Testis (tissue), 5 donors: ENCODE measurements at places on chromosomes 5 and 9. TPM values are rescaled to one million over a fixed set of nuclear protein-coding genes. Genes with fewer than 3 reads are reported as not detected.

GRCh38 chr5:159034083-159034824, 65.5 kb downstream of the EBF1 start:
- H3K4me3 ChIP-seq = no peak overlapping the region
- H3K27me3 ChIP-seq = no peaks in the 10 kb centered on the region
- H3K27ac ChIP-seq = peak overlapping the region; percentile 51
- H3K4me1 ChIP-seq = peaks cover 11% of the 10 kb centered on the region
- H3K36me3 ChIP-seq = no peaks in the 10 kb centered on the region

DNA sequence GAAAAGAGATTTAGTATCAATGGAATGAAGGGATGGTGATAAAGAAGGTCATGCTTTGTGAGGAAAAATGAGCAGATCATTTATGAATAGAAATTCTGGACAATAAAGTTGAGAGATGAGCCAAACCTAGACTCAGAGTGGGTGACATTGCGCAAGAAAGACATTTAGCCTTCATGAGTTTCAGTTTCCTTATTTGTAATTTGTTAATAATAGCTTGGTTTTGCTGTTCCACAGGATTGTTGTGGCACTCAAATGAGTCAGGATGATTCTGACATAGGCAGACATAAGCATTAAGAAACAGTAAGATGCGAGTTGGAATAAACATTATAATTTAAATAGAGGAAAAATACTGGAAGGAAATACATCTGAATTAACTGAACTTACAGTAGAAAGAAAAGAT, 34.8 kb downstream of the ITGA2 start:
- no peak overlapping the region for H3K4me3 ChIP-seq
- H3K27ac ChIP-seq = no peak overlapping the region
- no peaks in the 10 kb centered on the region for H3K4me1 ChIP-seq
- no peaks in the 10 kb centered on the region for H3K36me3 ChIP-seq
- DNase-seq = no peak
- H3K27me3 ChIP-seq = no peaks in the 10 kb centered on the region

SLCO4C1 gene
- total RNA-seq = 0.81 TPM

C5orf58 gene
- total RNA-seq = 72.7 TPM

GRCh38 chr5:111779922-111780292, 22.9 kb upstream of the NREP start:
- no peak overlapping the region for H3K27ac ChIP-seq
- DNase-seq = no peak
- H3K4me1 ChIP-seq = no peaks in the 10 kb centered on the region
- no peaks in the 10 kb centered on the region for H3K27me3 ChIP-seq

DNA sequence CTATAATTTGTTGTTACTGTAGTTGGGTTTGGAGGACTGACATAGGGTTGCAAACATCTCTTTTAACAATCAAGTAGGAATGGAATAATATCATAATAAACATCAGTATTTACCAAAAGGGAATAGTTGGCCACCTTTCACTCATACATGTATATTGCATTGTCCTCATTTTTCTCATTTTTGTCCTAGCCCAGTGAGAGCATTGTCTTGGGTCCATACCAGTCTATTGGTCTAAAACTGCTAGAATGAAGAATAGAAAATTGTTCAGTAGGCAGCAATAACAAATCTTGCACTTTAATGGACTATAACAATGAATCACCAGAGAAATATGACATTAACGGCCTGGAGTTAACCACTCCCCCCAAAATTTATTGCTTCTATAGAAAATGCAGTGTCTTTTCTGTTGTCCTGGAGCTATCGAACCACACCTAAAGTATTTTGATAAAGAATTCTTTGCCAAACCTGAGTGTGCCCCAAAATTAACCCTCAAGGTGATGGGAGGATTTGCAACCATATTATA, 80.9 kb upstream of the IL33 start:
- no peaks in the 10 kb centered on the region for H3K4me1 ChIP-seq
- H3K27me3 ChIP-seq = no peaks in the 10 kb centered on the region
- H3K4me3 ChIP-seq = no peak overlapping the region
- H3K36me3 ChIP-seq = no peaks in the 10 kb centered on the region

- H3K4me3 ChIP-seq = no peak overlapping the region
- H3K27me3 ChIP-seq = no peaks in the 10 kb centered on the region
- no peaks in the 10 kb centered on the region for H3K4me1 ChIP-seq
These were observed 10.2 kb upstream of the ST8SIA4 start for GRCh38 chr5:100913298-100913697.

DNA sequence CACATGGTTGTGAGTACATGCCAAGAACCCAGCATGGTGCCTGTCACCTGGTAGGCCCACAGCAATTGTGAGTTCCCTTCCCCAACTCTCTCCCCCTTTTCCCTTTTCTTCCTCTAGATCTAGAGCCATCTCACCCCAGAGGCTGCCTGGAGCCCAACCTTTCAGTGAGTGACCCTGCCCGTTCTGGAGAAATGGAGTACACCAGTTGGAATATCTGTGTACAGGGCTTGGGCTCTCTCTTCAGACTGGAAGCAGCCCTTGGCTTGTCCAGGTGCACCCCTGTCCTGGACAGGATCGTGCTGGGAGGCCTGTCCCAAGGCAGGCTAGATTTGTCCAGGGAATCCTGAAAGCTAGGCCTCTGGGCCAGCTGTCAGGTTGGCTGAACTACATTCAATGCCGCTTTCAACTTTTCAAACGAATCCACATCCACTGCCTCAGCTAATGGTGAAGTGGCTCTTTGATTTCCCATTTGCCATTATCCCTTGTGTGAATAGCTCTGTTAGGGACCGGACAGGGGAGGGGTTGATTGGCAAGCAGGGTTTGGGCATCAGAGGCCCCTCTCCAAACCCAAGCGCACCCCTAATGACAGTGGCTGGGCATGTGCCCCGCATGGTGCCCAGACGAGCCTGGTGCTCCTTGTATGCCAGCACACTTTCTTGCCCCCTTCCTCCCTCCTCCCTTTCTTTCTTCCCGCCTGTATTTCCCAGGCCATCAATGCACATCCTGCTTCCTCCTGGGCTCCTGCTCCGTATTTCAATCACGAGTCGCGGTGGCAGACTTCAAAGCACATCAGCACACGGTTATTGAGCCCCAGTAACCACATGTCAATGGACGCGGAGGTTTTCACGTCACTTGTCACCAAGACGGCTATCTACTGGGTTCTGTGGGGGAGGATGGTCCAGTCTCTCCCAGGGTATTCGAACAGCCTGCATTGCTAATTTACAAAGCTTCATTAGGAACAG, 211.2 kb downstream of the DAB2IP start:
- H3K36me3 ChIP-seq = no peaks in the 10 kb centered on the region
- peak; percentile 10 for DNase-seq
- H3K4me3 ChIP-seq = no peak overlapping the region
- H3K27me3 ChIP-seq = no peaks in the 10 kb centered on the region

DNA sequence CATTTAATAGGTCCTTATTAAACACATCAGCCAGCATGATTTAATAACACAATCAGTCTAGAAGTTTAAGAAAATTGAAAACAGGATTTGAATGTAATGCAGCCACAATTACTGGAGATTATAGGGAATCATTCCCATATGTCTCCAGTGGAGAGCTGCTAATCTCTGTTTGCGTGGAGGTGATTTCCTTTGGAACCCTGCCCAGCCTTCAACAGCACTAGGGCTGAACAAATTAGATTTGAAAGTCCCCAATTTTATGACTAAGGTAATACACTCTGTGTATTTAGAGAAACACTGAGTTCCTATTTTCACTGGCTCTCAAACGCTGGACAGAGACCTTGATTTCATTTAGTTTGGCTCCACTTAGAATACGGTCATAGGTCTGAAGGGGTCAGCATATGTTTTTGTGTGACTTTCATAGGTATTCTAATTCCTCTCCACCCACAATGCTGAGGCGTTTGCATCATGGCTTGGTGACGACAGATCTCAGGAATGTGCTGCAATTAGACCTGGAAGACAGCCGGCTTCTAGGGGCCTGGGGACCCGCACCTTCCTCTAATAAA, 508.3 kb downstream of the EBF1 start:
- H3K4me3 ChIP-seq = no peak overlapping the region
- no peaks in the 10 kb centered on the region for H3K36me3 ChIP-seq
- no peaks in the 10 kb centered on the region for H3K27me3 ChIP-seq

DNA sequence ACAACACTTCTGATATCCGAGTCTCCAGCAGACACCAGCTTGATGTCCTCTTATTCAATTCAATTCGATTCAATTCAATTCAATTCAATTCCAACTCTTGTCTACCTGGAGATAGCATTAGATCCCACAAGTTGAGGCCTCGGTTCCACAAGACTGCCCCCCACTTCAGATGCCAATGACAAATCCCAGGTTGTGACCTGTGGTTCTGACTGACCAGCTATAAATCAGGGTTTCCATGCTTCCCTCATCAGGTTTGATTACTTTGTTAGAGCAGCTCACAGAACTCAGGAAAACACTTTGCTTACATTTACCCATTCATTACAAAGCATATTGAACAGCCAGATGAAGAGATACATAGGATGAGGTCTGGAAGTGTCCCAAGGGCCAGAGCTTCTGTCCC, 82.6 kb downstream of the ALDH7A1 start:
- H3K4me3 ChIP-seq = no peak overlapping the region
- no peaks in the 10 kb centered on the region for H3K27me3 ChIP-seq
- H3K27ac ChIP-seq = peak overlapping the region; percentile 23

ZNG1C gene
- total RNA-seq = 39.0 TPM

TSSK1B gene
- 26.1 TPM for total RNA-seq

DNA sequence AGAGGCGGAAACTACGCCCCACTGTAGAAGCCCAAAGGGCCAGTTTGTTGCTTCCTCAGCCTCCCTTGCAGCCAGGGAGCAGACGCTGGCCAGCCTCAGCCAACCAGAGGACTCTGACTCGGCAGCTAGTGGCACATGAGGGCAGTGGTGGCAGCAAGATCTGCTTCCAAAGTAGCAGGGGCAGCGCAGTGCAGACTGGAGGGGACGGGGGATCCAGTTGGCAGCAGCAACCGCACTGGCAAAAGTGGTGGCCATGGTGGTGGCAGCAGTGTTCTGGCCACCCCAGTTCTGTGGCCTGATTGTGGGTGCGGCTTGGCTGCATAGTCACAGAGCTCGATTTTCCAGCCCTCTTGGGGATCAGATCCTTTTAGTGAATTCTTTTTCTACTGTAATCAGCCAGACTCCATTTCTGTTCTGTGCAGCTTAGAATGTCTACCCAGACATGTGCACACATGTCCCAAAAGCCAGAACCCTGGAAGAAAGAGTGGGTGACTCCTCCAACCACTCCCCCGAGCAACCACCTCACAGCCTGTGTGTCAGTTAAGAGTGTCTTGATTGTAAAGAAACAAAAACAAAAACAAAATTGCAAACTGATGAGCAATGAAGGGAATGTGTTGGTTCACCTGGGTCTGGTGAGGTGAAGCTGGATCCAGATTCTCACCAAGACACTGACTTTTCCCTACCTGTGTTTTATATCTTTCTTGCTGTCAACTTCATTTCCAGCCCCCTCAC, 11.0 kb upstream of the ZBTB43 start:
- H3K4me3 ChIP-seq = no peak overlapping the region
- DNase-seq = no peak

- no peaks in the 10 kb centered on the region for H3K4me1 ChIP-seq
- H3K36me3 ChIP-seq = no peaks in the 10 kb centered on the region
- DNase-seq = no peak
- H3K27ac ChIP-seq = no peak overlapping the region
- H3K27me3 ChIP-seq = no peaks in the 10 kb centered on the region
These were observed 20.4 kb downstream of the FBLL1 start for GRCh38 chr5:168549554-168549953.
